NCI-H510A (cell line): ENCODE measurements at places on chromosomes 13 and 19.

- no peak for DNase-seq
Observed at GRCh38 chr19:36111200-36111539, 227 bp downstream of the OVOL3 start.

DNA sequence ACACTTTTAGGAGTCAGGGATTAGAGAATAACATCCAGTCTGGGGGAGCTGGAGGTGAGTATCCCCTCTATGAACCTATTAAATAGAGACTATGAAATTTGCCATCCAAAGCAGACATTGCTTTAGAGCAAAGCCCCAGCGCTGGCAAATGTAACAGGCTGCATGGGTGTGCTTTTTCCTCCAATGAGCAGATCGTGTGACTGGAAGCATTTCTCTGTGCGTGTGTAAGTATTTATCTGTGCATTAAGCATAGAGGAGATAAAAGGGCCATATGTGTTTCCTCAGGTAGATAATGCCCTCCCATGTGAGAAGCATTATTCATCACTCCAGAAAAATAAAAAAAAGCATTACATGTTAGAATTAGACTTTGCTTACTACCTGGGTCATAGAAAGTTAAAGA lies 924 bp downstream of the TNFSF13B start:
- DNase-seq, result no peak

DNA sequence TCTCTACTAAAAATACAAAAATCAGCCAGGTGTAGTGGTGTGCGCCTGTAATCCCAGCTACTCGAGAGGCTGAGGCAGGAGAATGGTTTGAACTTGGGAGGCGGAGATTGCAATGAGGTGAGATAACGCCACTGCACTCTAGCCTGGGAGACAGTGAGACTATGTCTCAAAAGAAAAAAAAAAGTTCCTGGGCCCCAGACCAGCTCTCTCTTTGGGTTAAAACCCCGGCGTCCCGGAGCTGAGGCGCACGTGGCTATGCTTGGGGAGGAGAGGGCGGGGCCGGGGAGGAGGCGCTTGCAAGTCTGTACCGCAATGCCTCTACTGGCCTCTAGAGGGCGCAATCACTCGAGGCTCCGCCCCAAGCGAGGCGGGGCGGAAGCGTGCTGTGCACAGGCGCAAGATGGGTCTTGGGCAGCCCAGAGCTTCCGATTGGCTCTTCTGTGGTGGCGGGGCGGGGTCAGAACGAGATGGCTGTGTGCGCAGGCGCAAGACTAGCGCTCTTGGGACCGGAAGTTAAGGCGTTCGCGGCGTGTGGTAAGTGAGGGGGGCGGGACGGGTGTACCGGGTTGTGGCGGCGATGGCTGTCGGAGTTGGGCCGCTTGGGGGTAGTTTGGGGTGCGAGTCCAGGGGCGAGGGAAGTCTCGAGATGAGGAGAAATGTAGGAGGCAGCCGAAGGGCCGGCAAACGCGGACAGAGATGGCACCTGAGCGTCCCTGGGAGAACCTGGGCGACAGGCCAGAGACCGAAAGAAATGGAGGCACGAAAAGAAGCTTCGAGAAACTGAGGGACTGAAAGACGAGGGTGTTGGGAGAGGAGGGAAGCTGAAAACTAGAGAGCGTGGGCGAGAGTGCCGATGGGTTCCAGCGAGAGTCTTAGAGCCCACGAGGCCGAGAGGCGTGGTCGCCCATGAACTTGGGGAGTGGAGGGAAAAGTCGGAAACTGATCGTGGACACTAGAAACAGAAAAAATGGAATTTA lies at the start of gene DHX34:
Gene DHX34 (plus strand): TSS at position 497 of the 977 bp plus-strand sequence. CDS start 3,716 bp downstream, outside the sequence.
- DNase-seq, result peak; percentile 93

DNA sequence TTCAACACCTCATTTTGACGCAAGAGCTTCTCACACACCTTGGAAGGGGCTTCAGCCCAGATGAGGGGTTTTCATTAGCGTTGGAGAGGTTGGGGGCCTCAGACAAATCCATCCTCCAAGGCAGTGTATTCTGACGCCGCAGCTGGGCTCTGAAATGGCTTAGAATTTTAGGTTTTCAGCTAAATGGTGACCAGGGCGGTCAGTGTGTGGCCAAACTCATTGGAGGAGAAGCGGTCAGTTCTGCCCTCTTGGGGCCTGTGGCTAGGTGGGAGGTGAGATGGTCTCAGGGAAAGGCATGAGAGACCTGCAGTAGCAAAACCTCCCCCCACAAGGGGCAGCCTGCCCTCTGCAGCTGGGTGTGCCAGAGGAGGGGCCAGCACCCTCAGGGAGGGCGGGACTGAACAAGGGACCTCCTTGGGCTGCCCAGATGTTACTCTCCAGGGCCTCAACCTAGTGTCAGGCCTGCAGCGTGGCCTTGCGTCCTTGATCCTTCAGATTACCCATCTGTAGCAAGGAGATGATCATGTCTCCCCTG lies 155.8 kb downstream of the URI1 start:
- no peak for DNase-seq

- DNase-seq, result no peak
Observed at GRCh38 chr19:19485161-19485997, 30.0 kb downstream of the TSSK6 start.

- no peak for DNase-seq
Observed at GRCh38 chr19:51971624-51972023, 15.0 kb downstream of the ZNF350 start.

GRCh38 chr13:112873851-112874750 lies 94.9 kb upstream of the MCF2L start:
- peak; percentile 29 for DNase-seq

- no peak for DNase-seq
Observed at GRCh38 chr19:15911599-15912235, 13.8 kb upstream of the CYP4F2 start.

GRCh38 chr13:112721198-112722104 lies 31.6 kb downstream of the ATP11A start:
- no peak for DNase-seq

DNA sequence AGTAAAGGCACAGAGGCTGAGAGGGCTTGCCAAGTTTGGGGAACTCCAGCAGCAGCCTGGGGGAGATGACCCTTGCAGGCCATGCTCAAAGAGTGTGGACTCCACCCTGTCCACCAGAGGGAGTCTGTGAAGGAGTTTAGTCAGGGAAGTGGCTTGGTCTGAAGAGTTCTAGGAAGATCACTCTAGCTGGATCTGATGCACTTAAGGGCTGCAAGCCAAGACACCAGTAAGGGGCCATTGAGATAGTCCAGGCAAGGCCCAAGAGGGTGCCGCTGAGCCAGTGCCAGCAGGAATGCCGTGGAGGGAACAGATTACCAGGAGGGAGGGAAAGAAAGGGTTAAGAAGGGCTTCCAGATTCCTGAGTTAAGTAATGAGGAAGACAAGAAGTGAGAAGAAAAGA lies 68.7 kb downstream of the ZAR1L start:
- DNase-seq, result no peak

DNA sequence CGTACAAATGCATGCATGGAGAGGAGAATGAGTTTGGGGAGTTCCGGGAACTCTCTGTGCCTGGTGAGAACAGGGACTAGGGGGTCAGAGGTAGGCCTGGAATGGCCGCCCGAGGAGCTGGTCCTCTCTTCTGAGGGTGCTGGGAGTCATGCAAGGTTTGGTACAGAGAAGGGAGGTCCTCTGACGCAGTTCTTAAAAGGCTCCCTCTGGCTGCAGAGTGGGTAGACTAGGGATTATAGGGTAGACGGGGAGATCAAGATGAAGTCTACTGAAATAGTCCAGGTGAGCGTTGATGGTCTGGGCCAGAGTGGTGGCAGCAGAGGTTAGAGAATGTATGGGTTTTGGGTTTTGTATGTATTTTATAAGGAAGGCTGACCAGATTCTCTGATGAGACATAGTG lies 796 bp downstream of the ZNF304 start:
- DNase-seq, result no peak

DNA sequence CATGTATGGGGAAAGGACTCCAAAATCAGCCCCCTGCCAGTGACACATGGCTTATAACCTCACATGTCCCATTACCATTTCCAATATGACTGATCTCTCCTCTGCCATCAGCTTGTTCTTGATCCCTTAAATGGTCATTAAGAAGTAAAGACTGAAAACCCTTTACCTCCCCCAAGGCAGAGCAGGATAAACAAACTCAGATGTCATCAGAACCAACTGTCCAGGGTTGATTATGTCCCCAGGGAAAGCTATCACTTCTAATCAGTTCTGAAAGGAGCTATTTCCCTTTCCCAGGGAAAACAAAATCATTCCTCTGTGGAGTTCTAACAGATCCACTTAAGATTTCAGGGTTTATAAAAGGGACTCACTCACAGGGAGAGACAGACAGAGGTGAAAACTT lies 350.9 kb downstream of the SUCLA2 start:
- DNase-seq, result no peak

- DNase-seq, result no peak
Observed at GRCh38 chr19:49758292-49758691, 4.8 kb downstream of the TSKS start.

- DNase-seq, result no peak
Observed at GRCh38 chr19:38306236-38306635, 2.2 kb downstream of the C19orf33 start.

GRCh38 chr13:90185734-90186133 lies 1161.8 kb upstream of the MIR17HG start:
- DNase-seq, result no peak

DNA sequence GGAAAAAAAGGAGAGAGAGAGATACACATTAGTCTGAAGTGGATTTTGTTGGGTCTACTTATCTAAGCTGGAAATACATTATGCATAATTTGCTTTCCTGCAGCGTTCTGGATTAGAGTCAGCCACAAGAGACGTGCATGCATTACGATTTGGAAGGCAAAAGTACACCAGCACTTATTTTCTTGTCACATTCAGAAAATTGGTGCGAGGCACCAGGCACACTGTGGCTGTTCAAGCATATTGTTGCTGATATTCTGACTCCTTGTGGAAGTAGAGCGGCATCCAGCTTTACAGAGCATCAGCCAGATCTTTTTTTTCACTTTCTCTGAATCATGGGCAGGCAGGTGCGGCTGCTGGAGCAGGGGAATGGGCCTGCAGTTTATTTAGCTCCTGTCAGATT lies 905.6 kb upstream of the SPRY2 start:
- no peak for DNase-seq

DNA sequence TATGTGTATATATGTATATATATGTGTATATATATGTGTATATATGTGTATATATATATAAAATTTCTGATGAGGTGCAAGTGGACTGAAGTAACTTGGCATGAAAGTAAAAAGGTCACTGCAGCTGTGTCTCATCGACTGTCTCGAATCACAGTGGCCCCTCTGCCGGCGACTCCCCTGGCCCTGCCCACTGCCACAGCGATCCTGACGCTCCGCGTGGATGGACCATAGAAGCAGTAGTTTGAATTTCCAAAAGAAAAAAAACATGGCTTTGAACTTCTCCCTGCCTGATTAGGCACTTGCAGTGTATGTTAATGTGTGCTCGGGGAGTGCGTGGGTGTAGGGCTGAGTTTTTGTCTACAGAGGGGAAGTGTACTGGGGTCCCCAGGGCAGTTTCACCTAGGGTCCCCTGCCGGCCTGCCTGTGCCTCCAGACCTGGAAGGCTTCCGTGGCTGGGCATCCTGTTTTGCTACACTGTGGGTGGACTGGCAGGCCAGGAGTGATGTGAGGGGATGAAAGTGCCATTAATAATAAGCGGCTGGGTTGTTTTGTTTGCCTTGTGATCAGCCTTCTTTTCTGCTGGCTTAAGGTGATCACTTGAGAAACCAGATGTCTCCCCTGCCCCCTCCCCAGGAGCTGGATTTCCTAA lies 10.8 kb downstream of the ZIC5 start:
- DNase-seq, result no peak

DNA sequence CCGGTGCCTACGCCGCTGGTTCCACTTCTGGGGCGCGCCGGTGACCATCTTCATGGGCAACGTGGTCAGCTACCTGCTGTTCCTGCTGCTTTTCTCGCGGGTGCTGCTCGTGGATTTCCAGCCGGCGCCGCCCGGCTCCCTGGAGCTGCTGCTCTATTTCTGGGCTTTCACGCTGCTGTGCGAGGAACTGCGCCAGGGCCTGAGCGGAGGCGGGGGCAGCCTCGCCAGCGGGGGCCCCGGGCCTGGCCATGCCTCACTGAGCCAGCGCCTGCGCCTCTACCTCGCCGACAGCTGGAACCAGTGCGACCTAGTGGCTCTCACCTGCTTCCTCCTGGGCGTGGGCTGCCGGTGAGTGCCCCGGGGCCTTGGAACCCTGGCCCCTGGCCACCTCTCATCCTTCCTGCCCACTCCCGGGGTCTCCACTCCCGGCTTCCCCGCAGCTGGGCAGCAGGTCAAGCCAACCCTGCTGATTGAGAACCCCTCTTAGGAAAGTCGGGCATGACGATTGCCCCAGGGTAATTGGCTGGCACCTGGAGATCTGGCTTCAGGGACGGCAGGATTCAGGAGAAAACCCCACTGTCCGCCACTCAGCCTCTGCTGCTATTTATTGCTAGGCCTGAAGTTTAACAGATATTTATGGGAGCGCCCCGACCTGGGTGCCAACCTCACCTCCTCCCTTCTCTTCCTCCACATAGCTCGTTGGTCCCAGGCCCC lies 39.1 kb downstream of the TRPM4 start:
- no peak for DNase-seq

- DNase-seq, result peak; percentile 27
Observed at GRCh38 chr19:17784201-17785008, 10.5 kb upstream of the B3GNT3 start.

DNA sequence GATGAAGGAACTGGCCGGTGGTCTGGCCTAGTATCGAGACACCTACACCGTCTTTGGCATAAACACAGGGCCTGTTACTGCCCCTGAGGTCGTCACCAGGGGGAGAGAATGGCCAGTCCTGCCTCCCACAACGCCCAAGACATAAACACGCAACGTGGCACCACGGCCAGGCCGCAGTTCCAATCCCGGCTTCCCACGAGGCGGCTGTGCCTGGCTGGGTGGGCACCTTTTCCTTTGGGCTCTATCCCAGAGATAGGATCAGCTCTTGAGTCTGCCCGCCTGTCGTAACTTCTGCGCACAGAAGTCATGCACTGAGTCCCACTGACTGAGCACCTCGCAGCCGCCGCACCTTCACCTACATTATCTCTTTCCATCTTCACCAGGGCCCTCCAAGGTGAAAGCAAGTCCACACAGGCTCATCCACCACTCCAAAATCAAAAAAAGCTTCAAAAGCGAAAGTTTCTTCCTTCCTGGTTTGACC lies 1.1 kb downstream of the MIER2 start:
- DNase-seq, result no peak

GRCh38 chr13:44389060-44389666 lies 15.5 kb downstream of the SERP2 start:
- no peak for DNase-seq

GRCh38 chr13:101916108-101916774 lies 463.8 kb downstream of the ITGBL1 start:
- DNase-seq, result no peak

- DNase-seq, result no peak
Observed at GRCh38 chr19:14265290-14266036, 59.5 kb upstream of the ADGRL1 start.

- DNase-seq, result no peak
Observed at GRCh38 chr13:77548095-77548494, 12.6 kb downstream of the SCEL start.

DNA sequence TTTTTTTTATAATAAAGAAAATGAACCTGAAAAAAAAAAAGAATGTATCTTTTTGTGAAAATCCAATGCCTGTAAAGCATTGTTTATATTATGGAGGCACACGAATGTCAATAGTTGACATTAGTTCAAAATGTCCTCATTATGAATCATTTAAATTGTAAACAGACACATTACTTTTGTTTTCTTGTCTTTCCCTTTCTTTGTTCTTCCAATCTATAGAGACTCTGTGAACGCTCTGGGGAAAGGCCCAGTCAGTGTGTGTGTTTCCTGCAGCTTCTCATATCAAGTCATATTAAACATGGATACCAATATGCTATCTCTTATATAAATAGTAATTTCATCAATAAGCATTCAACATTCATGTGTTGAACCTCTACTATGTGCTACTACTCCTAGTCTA lies 193.1 kb downstream of the KCTD12 start:
- no peak for DNase-seq
